ENCODE measurements at places on chromosomes 2 and 18.

DNA sequence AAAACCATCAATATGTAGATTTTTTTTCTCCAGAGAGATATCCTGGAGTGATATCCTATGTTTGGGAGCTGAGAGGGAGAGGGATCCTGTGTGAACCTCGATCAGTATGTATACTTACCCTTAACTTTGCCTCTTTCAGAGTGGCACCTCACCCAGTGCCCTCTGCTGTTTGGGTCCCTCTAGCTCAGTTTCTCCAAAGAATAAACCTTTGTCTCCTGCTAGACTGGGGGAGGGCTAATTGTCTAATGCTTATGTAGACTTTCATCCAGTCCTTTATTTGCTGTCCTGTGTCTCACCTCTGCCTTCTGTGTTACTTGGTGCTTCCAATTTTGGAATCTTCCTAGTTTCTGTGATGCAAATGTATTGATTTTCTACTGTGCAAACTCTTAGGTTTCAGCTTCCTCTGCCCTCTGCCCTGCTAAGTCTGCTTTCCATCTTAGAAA is 48.4 kb downstream of the MTX2 start:
- DNase-seq = no peak

DNA sequence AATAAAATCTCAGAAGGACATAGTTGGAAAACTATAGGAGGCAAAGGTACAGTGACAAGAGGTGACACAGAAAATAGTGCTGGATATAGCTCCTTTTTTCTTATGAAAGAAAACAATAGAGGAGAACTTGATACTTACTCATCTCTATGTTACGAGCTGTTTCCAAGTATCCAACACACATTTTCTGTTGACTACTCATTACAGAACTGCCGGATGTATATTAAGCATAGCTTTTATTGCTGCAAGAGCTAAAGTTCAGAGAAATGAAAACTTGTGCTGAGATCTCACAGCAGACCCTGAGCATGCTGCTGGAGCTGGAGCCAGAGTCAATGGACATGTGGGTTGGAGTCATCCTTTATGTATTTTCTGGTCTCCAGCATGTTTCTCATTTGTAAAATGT is 210.0 kb upstream of the NT5C1B start:
- DNase-seq = no peak

DNA sequence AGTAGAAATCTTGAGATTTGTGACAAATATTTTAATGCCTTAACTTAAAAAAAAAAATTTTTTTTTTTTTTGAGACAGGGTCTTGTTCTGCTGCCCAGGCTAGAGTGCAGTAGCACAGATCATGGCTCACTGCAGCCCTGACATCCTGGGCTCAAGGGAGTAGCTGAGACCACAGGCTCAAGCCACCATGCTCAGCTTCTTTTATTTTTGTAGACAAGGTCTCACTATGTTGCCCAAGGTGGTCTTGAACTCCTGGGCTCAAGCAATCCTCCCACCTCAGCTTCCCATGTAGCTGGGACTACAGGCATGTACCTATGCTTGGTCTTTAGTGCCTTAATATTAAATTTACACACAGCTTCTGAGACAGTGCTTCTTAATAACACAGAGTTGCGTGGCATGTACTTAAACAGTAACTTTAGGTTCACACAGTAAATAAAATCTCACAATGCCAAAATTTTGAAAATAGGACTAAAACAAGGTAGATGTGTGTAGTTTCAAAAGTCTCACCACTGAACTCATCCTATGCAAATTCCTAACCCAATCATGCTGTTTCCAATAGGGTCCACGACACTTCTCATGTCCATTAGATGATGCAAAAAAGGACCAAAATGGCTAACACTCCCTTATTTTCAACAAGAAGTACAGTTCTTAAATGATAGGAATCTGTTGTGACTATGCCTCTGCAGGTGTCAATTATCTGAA is 4.1 kb downstream of the HSPD1 start:
- DNase-seq = no peak

- DNase-seq = no peak
Measured at GRCh38 chr18:67651438-67651837, 134.9 kb upstream of the DSEL start.

- no peak for DNase-seq
Measured at GRCh38 chr2:64470071-64470470, 16.1 kb downstream of the LGALSL start.

DNA sequence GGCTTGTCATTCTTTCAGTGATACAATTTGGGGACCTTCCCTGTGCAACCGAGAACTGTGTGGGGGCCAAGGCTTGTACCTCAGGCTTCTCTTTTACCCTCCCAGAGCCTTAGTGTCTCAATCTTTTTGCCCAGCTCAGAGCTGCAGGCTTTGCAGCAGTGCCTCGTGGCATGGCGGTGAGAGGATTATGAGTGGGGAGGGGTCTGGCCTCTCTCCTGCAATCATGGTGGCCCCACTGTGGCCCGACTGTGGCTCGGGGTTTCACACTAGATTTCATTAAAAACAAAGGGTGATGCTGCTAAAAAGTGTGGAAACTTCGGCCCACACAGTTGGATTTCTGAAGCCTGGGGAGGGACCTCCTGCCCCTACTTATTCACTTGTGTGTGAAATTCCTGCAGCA is 75.5 kb downstream of the CAPN13 start:
- DNase-seq = no peak

DNA sequence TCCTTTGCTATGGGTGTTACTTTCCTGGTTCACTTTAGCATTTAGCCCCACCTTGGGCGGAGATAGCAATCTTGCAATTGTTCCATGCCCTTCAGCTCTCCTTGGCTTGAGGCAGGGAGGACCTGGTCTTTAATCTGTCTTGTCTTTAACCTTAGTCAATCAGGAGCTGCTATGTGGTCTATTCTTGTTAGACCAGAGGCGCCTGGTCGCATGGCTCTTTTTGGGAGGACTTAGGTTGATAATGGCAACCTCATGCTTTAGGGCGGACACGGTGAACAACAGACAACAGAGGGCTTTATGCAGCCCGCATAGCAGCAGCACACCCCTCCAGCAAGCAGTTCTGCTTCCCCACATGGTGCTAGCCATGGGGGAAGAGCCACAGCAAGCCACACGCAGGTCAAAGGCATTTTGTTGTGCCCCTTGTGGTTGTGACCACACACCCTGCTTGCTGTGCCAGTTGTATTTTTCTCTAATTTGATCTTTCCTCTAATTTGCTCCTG is 17.7 kb upstream of the ZDBF2 start:
- DNase-seq = no peak

- DNase-seq = no peak
Measured at GRCh38 chr2:229646186-229646723, 68.1 kb downstream of the DNER start.
